Inflammatory macrophage (primary cell): ENCODE measurements at places on chromosomes 13 and 19.

DNA sequence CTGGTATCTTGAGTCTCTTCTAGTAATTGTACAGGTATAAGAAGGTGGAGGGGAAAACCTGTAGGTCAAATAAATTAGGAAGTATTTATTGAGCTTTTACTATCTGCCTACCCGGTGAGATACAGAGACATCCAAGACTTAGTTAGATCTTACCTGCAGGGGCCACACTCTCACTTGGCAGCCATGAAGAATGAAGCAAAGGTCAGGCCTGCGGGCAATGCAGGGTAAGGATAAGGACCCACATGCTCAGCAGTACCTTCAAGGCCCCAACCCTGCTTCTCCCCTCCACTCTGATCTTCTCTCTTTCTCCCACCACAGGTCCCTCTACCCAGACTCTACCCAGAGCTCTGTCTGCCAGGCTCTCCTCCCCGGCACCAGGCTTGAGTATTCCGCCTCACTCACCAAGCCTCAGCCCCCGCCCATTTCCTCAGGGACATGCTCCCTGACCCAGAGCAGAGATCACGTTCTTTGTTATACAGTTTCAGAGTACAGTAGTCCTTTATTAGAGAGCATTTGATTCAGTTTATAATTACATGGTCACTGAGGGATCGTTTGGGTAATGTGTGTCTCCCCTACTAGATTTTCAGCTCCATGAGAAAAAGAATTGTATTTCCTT lies 18.9 kb upstream of the CLDN10 start:
- DNase-seq: no peak

GRCh38 chr19:34712395-34713261 lies 21.4 kb upstream of the ZNF181 start:
- peak; percentile 75 for DNase-seq

GRCh38 chr19:33110137-33110910 lies 21.6 kb upstream of the WDR88 start:
- DNase-seq: no peak

DNA sequence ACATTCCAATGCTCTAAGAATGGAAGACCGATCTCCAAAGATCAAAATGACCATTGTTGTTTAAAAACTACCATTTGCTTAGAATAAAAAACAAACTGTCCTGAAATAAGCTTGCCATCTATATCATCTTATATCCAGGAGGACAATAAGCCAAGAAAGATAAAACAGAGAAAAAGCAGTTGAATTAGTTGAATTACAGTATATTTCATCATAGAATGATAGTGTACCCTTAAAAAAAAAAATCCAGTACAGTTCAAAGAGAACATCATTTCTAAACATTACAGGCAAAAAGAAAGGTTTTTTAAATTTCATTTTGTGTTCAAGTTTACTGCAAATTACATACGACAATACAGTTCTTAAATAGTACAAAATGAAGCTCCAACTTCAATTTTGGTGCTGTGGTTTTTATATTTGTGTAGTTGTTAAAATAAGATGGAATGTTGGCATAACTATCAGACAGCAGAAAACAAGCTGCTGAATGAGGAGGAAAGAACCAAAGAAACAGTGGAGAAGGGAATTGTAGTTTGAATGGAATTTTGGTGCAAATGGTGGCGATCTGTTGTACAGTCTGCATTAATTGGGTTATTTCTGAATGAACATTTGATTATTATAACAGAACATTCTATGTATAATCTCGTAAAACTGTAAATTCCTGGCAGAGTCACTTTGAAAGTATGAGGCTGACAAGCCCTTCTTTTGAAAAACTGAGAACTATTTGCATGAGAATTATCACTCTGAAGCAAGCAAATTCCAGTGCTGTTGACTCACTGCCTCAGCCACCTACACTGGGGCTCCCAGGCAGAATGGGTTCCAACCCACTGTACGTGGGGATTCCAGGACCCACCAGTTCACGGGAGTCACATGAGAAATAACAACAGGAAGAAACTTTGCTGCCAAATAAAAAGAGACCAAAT lies 37.7 kb downstream of the LHFPL6 start:
- no peak for DNase-seq

GRCh38 chr13:21537105-21537504 lies 66.9 kb downstream of the MICU2 start:
- DNase-seq: no peak

DNA sequence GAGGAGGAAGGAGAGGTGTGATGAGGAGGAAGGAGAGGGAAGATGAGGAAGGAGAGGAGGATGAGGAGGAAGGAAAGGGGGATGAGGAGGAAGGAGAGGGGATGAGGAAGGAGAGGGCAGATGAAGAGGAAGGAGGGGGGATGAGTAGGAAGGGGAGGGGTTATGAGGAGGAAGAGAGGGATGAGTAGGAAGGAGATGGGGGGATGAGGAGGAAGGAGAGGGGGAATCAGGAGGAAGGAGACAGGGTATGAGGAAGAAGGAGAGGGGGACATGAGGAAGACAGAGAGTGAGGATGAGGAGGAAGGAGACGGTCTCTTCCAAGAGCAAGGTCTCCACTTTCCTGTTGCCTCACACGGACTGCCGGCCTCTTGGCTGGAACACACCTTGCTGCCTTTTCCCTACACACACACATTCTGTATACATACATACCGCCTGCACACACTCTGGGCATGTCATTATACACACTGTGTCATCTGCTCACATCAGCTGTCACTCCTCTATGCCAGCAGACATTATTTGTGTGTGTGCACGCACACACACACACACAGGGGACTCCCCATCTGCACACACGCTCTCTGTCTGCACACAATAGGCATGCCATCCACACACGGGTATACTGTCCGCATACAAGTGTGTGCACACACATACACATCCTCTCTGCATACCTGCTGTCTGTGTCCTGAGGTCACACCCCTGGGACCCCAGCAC lies 11.1 kb upstream of the VSTM2B start:
- no peak for DNase-seq

DNA sequence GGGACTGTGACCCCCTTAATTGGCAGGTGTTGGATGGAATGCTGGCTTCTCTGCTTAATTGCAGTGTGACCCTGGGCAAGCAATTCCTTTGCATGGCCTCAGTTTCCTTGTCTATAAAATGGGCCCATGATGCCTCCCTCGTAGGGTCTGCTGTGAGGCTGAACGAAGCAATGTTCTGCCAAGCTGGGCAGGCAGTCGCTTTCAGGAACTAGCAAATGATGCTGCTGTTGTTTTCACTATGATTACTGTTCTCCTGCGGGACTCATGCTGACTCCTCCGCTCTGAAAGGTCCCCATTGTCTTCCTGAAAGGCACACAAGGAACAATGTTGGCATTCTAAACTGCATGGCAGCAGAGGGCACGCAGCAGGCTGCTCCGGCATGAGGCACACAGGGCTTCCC lies 6.8 kb downstream of the BICRA start:
- no peak for DNase-seq

DNA sequence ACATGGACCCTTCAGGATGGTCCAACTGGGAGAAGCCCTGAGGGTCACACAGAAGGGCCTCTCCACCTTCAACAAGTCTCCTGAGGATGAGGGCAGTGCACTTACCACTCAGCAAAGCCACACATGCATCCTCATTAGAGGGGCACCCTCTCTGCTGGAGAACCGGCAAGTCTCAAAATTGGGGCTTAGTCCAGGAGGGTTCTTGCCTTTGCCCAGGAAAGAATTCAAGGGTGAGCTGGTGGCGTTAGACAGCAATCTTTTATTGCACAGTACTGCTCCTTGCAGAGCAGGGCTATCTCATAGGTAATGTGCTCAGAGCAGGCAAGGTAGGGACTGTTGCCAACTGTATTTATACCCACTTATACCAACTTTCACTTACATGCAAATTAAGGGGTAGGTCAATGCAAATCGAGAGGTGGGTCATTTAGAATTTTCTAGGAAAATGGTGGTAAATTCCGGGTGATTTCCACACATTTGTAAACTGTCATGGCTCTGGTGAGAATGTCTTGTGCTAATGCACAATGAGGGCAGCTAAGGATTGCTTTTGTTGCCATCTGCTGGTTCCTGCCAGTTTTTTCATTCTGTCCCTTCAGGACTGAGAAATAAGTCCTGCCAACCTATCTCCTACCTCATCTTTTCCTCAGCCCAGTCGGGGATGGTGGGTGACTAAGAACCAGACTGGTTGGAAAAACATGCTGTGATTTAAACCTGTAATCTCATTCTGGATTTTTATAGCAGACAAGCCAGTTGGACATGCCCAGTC lies 27.8 kb upstream of the IGSF23 start:
- DNase-seq: no peak

DNA sequence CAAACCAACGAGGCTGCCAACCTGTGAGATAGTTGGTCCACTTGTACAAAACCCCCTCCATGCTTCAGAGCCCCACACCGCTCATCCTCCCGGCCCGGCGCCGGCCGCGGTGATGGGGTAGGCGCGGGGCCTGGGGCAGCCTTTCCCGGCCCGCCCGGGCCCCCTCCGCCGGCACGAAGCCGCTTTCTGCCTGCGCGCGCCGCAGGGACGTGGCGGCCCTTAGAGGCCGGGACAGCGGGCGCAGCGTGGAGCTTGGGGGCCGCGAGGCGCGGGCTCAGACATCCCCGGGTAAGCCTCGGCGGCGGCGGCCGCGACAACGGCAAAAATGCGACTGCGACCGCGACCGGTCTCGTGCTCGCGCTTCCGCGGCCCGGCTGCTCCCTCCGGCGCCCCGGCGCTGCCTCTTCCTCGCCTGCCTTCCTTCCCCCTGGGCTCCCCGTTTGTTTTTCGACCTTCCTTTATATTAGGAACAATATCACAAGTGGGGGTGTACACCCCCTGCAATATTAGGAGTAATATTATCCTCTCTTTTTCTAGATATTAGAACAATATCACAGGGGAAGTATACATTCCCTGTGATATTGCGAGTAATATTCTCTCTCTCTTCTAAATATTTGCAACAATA lies 53.9 kb upstream of the CEACAM21 start:
- no peak for DNase-seq

DNA sequence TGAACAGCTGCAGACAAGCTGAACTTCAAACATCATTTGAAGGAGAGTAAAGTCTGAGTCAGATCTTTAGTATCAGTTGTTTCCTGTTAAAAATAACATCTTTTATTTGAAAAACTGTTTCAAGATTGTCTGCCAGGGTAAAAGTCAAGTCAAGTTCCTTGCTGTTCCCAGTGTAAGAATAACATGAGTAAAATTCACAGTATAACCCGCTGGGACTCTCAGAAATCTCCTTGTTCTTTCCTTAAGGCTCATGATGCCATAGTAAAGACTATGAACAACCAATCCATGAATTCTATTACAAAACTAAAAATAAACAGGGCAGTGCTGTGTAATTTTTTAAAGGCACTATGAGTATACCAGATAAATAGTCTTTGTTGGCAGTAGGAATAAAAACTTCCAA lies 112.9 kb downstream of the IRS2 start:
- no peak for DNase-seq

GRCh38 chr13:84413016-84413415 lies 530.7 kb upstream of the SLITRK1 start:
- no peak for DNase-seq

DNA sequence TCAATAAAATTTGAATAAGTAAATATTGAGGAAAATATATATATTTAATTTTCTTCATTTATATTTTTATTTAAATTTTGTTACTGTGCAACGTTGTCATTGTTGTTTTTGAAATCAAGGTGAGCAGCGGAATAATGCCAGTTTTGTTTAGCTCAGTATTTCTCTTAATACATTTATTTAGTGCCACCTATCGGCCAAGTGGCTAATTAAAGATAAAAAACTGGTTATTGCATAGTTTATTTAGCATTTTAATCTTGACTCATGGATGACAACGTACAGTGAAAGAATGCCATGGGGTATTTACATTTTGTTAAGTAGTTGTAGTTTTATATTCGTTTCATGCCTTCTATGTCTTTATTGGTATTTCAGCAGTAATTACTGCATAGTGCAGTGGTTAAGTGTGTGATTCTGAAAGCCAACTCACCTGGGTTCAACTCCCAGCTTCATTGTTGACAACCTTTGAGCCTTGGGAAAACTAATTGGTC lies 265.9 kb downstream of the MYO16 start:
- DNase-seq: peak; percentile 53
